ENCODE measurements at places on chromosomes 11 and 22.

DNA sequence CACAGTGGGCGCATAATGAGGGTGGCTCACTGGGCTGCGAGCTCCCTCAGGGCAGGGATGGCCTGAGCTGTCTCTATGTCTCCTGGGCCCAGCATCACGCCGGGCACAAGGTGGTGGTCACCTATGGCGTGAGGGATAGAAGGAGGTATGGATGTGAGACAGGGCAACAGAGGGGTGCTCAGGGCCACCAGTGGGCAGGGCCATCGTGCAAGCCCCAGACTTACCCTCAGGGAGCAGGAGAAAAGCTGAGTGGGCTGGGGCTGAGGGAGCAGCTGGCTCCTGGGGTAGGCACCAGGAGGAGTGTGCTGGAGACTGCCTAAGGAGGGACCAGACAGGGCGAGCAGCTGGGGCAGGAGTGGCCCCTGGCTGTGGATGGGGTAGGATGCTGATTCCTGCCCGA lies 34.3 kb upstream of the KLHL35 start:
- no peak for DNase-seq

DNA sequence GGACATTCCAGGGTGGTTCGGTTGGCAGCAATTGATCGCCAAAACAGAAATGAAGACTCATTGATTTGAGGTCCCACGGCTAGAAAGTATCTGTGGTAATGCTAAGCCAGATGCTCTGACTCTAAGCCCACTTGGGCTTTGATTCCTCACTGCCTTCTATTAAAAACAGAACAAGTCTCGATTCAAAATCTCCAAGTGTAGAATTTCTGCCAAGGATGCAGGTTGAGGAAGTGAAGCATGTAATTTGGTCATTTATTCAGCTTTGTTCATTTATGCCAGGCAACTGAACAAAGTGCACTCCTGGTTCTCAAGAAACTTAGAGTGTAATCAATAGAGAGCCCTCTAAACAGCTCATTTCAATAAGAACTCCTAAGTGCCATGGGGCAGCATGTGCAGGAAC lies 2.3 kb upstream of the CEP295 start:
- no peak for DNase-seq

DNA sequence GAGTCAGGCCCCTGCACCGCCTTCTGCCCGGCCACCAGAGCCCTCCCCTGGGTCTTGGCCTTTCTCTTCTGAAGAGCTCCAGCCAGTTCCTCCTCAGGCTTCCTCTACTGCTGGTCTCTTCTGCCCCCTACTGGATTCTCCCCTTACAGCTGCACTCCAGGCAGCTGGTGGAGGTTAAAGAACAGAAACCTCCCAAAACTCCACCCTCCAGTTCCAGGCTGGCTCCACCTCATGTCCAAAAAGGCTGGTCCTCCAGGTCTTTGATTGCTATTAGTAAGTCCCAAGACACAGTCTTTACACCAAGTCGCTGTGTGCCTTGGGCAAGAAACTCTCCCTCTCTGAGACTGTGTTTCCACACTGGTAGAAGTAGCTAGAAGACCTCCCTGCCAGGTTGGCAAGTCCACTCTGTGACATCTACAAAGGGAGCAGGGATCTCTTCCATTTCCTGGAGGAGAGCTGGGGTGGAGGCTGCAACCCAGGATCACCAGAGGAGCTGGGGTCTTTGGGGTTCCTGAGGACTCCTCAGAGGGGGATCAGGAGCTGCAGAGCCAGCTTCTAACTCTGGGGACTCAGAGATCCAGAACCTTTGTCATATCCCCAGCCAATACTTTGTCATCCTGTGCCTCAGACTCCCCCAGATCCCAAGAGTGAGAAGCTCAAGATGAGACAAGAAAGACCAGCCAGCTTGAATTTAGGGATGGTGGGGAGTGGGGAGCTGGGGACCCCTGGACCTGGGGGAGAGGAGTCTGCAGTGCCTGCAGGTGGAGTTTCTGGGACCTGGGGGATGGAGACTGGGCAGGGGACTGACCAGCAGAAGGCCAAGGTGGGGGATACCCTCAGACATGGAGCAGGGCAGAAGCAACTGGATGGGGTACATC lies 3.4 kb upstream of the IGLL5 start:
- peak; percentile 55 for DNase-seq

DNA sequence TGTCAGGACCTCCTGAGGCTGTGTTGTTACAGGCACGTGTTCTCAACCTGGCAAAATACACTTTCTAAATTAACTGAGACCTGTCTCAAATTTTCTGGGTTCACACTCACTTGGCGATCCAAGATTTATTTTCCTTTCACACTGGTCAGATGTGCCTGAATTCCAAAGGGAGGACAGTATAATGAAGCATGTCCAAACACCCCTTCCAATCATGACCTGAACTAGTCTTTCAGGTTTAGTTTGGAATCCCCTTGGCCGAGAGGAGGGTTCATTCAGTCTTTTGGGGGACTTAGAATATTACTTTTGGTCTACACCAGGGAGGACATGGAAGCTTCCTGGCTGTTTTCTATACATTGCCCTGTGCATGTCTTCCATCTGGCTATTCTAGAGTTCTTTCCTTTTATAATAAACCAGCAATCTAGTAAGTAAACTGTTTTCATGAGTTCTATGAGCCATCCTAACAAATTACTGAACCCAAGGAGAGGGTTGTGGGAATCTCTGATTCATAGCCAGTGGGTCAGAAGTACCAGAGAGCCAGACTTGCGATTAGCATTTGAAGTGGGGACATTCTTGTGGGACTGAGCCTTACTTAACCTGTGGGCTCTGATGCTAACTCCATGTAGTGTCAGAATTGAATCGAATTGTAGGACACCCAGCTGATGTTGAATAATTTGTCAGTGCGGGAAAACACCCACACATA lies 14.8 kb upstream of the TMEM216 start:
- DNase-seq = no peak

- no peak for DNase-seq
These were observed 20.6 kb upstream of the MS4A7 start for GRCh38 chr11:60357771-60358170.

DNA sequence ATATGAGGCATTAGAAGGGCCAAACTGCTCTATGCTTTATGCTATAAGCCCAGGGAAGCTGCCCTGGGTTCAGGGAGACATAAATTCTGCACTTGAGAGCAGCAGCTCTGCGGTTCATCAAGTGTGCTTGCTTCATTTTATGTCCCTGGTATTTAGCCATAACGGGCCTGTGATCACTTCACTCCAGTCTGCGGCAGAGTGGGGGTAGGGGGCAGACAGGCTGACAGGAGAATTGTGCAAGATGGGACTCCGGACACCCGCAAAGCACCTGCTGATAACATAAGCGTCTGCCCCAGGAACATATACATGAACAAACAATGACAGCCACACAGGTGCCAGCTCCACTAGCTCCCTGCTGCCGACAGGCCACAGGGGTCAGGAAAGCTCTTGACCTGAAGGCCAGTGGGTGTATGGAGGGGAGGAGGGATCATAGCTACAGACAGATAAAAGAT lies 56.1 kb downstream of the SMCO4 start:
- no peak for DNase-seq

DNA sequence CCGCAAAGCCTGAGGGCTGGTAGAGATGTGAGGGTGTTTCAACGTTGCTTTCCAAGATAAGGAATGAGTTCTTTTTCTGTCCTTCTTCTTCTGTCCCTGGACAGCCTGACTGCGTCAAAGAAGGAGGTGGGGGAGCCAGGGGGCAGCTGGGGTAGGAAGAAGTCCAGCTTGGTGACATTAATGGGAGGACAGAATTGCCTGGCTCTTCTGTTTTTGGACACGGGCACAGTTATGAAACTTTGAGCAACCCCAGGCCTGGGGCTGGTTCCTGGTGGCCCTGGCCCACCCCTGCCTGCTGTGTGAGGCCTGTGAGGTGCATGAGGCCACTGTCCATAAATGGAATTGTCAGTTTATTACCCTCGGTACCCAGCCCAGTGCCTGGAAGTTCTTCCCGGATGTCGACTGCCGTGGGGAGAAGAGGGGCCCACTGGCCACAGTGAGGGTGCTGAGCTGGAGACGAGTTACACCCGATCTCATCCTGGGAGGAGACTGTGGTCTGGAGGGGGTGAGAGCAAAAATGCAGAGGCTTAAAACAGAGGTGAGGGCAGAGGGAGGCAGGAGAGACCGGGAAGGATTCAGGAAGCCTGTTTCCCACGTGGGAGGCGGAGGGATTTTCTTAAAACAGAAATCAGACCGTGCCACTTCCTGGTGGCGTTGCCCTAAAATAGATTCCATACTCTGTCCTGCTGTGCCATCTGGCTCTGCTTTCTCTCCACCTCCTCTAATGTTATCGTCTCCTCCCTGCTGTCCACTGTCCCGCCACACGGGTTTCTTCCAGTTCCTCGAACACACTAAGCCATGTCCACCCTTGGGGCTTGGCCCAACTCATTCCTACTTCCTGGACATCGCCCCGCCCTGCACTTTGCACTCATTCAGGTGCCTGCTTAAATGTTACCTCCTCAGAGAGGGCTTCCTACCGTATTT lies 59.7 kb upstream of the RASD2 start:
- DNase-seq = no peak

DNA sequence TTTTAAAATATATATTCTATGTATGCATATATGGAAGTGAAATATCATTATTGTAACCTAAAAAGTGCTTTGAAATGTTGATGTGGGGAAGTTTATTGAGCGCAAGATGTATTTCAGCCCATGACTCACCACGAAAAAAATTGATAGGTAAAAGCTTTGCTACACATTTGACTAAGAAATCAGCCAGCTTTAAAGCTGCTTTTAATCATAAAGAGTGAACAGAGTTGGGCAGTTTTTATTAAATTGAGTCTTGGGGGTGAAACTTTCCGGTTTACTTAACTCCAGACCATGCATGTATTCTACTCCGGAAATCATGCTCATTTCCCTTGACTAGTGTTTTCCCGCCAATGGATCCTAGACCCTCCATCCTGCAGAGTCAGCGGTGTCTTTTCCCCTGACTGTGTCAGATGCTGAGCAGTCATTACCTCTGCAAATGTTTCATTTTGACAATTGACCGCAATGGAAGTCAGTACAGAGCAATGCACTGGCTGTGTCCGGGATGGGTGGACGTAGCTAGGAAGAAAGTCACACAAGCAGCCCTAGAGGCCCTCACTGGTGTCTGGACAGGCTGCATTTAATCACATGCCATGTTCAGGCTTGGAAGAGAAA lies 47.2 kb upstream of the MPEG1 start:
- no peak for DNase-seq

GRCh38 chr22:39707816-39708215 lies 137.3 kb downstream of the CACNA1I start:
- DNase-seq = no peak

DNA sequence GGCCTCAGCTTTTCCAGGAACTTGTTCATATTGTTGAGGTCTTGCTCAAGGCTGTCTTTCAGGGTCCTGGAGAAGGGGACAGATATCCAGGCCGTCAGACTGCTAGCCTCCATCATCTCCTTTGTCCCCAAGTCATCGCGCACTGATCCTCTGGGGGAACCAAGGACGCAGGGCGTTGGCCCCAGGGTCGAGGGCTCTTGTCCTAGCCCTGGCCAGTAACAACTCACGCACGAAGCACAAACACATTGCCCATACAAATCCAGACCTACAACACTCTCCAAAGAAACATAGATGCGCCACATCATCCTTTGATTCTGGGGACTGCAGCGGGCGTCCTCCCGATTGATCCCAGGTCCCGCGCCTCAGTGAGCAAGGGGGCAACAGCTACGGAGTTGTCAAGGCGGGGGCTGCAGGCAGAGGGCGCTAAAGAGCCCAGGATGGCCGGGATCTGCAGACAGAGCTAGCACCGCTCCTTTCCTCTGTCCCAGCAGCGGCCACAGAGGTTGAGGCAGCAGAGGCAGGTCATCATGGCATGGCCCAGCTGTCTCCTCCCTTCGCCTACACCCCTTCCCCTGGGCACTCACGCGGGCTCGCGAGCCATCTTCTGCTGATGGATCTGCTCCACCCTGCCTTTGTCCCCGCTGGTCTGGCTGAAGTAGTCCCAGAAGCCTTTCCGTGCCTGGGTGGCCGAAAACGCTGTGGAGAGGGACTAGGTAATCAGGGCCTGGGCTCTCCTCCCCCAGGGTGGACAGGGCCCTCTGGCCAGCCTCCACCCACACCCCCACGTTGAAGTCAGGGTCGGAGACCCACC lies 472 bp downstream of the APOA5 start:
- DNase-seq = peak; percentile 81

- no peak for DNase-seq
These were observed 20.3 kb downstream of the NEAT1 start for GRCh38 chr11:65442842-65443331.

GRCh38 chr11:102546923-102547471 lies 16.4 kb upstream of the MMP7 start:
- no peak for DNase-seq

GRCh38 chr22:16917144-16918003 lies 90.6 kb downstream of the GAB4 start:
- peak; percentile 49 for DNase-seq

DNA sequence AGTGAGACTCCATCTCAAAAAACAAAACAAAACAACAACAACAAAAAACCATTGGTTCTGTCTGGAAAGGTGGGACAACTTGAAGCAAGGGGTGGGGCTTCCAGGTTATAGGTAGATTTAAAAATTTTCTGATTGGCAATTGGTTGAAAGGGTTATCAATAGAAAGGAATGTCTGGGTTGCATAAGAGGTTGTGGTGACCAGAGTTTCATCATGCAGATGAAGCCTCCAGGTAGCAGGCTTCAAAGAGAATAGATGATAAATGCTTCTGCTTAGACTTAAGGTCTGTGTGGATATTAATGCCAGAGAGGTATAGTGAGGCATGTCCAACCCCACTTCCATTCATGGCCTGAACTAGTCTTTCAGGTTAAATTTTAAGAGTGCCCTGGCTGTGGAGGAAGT lies 116.6 kb downstream of the NAT10 start:
- DNase-seq = no peak

GRCh38 chr22:43795320-43795719 lies 16.8 kb downstream of the EFCAB6 start:
- no peak for DNase-seq

- DNase-seq = no peak
These were observed 179.7 kb downstream of the TBC1D22A start for GRCh38 chr22:46941968-46942798.

- DNase-seq = peak; percentile 60
These were observed 5.8 kb downstream of the TSPAN4 start for GRCh38 chr11:848380-848931.

DNA sequence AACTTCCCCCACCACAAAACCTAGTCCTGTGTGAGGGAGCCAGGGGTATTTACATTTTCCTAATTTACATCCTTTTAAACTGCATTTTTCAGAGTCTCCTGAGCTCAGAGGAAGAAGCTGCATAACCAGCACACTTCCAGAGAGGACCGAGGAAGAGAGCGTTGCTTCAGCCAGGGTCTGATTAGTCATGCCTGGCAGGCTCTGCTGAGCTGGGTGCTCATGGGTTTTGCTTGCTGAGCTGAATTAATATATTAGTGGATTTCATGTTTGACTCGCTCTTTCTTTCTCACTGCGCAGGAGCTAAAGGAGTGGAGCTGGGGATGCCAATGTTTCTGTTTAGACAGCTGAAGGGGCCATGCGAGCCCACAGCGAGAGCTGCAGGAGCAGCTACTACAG lies 539.3 kb upstream of the B3GAT1 start:
- no peak for DNase-seq

DNA sequence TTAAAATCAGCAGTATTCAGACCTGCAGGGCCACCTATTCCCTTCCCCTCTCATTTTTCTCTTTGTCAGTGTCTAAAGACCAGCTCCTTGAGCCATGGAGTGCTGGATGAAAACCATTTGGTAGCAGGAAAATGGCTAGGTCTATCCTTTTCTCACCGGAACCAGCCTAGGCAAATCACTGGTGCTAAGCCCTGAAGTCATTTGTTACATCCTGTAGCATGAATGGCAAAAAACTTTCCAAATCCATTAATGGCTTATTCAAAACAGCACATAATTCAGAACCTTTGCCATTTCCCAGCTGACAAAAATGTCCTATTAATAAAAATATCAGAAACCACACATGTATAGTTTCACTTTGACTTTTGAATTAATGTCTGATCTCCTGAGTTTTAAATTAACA lies 209.5 kb upstream of the E2F8 start:
- no peak for DNase-seq

- no peak for DNase-seq
These were observed 28.1 kb upstream of the DGCR8 start for GRCh38 chr22:20051927-20052308.
